Hindlimb muscle (tissue), 1 donor: ENCODE measurements at places on chromosomes 12 and 14.

DNA sequence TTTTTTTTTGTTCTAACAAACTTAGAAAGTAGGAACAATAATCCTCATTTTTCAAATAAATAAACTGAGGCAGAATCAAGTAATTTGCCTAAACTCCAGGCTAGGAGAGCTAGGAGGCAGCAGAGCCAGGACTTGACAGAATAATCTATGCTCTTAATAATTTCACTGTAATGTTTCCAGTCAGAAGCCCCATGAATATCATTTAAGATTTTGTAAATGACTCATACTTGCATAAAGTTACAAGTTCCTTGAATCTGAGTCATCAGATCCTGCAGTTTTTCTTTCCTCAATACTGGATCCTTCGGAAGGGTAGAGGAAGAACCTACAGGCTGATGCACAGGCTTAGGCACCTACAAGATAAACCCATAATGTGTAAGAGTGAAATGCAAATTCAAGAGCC, 29.0 kb downstream of the CAPRIN2 start:
- DNase-seq: no peak

DNA sequence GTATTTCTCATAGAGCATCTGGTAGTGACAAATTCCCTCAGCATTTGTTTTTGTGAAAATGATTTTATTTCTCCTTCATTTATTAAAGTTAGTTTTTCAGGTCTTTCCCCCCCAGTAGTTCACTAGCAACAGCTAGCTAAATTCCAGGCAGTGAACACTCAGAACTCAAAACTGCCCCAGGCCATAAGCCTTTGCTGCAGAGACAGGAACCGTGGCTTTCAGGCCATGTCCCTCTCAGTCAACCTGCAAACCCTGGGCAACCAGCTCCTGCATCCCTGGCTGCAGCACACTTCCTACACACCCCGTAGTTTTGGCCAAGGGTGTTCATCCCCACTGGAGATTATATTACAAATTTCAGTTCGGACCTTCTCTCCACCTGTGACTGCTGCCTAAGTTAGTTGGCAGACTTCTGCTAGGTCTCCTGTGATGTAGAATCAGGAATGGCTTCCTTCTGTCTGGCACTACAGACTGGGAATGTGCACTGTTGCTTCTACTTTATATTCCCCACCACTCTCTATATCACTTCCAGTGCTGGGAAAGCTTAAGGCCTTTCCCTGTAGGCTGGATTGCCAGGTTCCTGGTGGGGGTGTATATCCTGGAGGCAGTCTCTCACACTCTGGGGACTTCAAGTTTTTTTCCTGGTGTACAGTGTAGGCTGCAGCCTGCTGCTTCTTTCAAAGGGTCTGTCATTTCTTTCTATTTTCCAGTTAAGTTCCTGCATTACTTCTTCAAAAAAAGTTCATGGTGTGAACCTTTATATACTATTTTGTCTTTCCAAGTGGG, 924.4 kb upstream of the LRFN5 start:
- peak; percentile 3 for DNase-seq

- DNase-seq: no peak
Measured at GRCh38 chr12:54956322-54956721, 28.2 kb downstream of the TESPA1 start.

DNA sequence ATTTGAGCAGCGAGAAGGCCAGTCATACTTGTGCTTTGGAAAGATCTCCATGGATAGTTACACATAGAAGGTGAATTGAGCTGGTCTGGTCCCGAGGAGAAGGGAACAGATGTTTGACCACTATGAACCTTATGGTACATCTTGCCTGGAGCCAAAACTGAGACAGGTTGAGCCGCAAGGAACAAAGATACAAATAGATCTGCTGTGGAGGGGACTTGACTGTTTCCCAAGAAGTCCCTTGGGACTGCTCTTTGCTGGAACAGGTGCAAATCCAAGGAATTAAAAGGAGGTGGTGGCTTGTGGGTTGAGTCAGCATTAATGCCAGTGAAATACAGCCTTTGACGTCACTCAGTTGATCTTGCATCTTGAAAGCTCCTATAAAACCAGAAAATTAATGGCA, 68.8 kb upstream of the PRIMA1 start:
- no peak for DNase-seq

GRCh38 chr14:68682166-68683103, 110.4 kb downstream of the ZFP36L1 start:
- peak; percentile 74 for DNase-seq

DNA sequence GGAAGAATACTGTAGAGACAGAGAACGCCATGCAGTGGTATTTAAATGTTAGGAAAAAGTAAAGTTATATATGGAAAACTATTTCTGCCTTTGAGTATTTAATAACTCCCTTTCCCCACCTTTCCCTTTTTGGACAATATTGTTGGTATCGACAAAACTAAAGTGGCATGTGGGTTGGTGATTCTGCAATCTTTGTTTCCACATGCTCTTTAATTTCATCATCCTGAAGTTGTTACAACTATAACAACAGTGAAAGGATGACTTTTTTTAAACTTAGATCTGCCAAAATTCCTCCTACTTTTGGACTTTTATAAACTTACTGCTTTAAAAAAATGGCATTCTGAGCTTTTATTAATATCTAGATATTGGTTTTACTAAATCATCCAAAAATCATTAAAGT, 25.3 kb downstream of the TTC8 start:
- no peak for DNase-seq

GRCh38 chr12:17609153-17609552, 480.8 kb downstream of the RERGL start:
- no peak for DNase-seq

- DNase-seq: no peak
Measured at GRCh38 chr12:31440134-31440533, 114.2 kb upstream of the SINHCAF start.

DNA sequence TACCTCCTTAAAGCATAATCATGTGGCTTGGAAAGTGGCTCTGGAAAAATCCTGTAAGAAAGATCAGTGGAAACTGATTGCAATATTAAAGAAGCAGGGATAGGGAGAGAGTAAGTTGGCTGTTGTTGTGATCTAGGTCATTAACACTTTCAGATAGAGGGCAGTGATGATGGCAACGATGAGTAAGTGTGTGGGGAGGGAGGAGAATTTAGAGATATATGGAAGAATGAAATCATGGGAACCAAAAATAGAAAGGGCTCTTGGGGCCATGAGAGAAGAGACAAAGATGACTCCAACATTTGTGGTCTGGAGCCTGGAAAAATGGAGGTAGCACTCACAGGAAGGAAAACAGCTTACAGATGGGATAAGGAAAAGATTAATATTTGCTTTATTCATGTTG, 23.3 kb downstream of the SNRPF start:
- no peak for DNase-seq

- DNase-seq: no peak
Measured at GRCh38 chr12:25759752-25760151, 198.7 kb upstream of the RASSF8 start.

DNA sequence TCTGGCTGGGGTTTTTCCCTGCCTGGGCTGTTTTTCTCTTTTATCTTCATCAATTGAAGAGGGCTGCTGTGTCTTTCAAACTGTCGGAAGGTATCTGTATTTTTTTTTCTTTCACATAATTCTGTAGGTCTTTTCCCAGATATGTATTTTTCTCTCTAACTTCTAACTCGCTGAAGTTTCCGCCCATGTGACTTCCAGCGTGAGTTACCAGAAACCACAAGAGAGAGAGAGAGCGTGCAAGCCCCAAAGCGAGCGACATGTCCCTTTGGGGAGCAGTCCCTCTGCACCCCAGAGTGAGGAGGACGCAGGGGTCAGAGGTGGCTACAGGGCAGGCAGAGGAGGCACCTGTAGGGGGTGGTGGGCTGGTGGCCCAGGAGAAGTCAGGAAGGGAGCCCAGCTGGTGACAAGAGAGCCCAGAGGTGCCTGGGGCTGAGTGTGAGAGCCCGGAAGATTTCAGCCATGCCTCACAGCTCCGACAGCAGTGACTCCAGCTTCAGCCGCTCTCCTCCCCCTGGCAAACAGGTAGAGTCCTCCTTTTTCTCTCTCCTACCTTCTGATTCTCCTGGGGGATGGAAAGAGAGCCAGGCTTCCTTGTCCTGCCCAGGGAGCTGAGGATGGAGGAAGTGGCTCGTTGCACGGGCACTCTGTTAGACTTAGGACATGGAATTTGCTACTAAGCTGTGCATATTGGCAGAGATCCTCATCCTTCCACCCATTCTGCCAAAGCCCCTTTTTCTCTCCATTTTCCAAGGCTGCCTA, at the start of gene BATF:
BATF (plus strand) TSS at position 246 of the 759 bp plus-strand sequence; CDS start at position 460, 214 bp downstream.
- DNase-seq: no peak

- no peak for DNase-seq
Measured at GRCh38 chr14:63670692-63671091, 29.0 kb upstream of the WDR89 start.

- DNase-seq: no peak
Measured at GRCh38 chr14:38848243-38848935, 254.6 kb downstream of the SEC23A start.

GRCh38 chr14:74571441-74571841, 40.6 kb downstream of the LTBP2 start:
- DNase-seq: no peak

DNA sequence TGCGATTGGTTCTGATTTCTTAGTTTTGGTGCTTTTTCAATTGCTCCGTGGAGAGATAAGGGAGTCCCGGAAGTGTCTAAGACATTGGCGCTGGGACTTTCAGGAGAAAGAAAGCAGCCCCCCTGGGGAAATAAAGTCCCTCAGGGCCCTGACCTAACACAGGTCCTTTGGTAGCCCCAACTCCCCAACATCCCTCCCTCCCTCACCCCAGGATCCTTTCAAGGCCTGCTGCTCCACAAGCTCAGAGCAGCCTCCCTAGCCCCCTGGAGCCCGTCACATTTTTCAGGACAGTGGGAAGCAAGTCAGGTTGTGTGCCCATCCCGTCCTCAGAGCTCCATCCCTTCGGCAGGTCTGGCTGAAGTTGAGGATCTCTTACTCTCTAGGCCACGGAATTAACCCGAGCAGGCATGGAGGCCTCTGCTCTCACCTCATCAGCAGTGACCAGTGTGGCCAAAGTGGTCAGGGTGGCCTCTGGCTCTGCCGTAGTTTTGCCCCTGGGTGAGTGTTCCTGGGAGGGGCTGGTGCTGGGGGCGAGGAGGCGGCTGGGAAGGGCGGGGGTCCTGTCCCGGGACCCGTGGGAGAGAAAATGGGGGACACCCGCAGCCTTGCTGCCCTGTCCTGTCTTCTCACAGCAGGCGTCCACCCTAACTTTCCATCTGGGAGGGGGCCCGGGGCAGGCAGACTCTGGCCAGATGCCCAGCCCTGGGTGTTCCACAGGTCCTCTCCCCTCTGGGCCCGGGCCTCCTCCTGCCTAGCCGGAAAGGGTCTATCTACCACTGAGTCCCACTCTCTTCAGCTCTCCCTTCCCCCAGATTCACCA, 950 bp downstream of the IFI27 start:
- no peak for DNase-seq

GRCh38 chr12:88310069-88310468, 168.0 kb downstream of the TMTC3 start:
- DNase-seq: no peak

- DNase-seq: no peak
Measured at GRCh38 chr12:119932921-119933320, 55.8 kb upstream of the CIT start.

DNA sequence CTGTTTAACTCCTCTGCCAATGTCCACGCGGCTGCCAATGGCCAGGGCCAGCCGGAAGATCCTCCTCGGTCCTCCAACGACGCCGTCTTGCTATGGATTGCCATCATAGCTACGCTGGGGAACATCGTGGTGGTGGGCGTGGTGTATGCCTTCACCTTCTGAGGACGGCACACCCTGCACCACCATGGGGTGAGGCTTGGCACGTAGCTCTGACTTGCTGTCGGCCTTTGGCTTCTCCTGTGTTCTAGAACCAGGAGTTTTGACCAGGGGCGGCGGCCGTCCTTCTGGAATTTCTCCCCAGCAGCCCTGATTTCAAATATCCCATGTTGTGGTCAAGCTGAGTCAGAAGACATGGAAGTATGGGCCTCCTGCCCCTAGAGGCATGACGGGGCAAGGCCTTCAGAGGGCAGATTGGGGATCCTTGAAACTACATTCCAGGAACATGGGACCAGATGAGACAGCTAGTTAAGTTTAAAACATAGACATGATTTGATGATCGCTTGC, 47.5 kb downstream of the C14orf132 start:
- DNase-seq: no peak

DNA sequence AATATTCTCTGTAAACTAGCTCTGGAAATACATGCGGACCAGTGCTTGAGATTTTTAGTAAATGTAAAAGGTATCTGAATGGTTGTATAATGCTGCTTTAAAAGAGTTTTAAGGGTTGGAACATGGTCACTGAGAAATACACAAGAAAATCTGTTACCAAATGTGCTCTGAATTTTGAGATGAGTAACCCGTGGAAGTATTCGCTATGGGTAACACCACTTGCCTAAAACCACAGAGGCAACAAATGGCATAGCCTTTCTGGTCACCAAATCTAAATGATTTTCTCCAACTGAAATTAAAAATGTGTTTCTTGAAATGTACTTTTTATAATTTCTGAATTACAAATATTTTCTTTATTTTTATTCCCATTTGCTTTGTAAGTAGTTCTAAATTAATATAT, 745.7 kb downstream of the DIO2 start:
- no peak for DNase-seq

- no peak for DNase-seq
Measured at GRCh38 chr12:126685636-126686035, 1581.3 kb upstream of the TMEM132C start.

GRCh38 chr14:61102549-61103466, 121.8 kb downstream of the SLC38A6 start:
- DNase-seq: no peak

DNA sequence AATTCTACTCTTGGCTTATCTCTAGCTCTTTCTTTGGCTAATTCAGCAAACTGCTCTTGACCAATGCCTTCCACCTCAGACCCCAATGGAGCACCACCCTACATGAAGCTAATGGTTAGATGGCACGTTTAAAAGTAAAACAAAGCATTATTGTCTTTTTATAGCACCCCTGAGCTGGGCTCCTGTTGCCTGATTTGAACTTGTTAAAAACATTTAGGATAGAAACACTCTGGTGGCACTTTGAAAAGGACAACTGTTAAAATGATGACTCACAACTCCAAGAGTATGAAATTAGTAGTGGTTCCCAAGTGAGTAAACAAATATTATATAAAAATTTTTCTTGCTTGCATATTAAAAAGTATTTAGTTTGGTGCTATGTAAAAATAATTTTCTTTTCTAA, 299.6 kb upstream of the DCN start:
- DNase-seq: no peak
